ENCODE measurements at places on chromosomes 3 and 15.

GRCh38 chr15:31280831-31281216 is 45.8 kb upstream of the KLF13 start:
- peak; percentile 46 for DNase-seq

DNA sequence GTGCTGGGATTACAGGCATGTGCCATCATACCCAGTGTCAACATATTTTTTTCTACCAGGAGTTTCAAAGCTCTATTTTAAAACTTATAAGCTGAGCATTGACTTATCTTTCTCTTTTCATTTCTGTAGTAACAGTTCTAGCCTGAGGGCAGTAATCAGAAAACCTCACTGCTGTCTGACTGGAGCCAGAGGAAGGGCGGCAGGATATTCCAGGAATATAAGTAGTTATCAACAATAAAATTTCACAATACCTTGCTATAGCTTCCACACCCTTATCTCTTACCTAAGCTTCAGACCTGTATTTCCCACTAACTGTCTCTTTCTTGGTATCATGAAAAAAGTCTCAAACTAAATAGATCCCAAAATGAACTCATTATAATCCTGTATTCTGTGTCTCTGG is 5.1 kb upstream of the NEDD4 start:
- DNase-seq = no peak

- no peak for DNase-seq
Observed at GRCh38 chr3:20154078-20154477, 31.9 kb downstream of the SGO1 start.

DNA sequence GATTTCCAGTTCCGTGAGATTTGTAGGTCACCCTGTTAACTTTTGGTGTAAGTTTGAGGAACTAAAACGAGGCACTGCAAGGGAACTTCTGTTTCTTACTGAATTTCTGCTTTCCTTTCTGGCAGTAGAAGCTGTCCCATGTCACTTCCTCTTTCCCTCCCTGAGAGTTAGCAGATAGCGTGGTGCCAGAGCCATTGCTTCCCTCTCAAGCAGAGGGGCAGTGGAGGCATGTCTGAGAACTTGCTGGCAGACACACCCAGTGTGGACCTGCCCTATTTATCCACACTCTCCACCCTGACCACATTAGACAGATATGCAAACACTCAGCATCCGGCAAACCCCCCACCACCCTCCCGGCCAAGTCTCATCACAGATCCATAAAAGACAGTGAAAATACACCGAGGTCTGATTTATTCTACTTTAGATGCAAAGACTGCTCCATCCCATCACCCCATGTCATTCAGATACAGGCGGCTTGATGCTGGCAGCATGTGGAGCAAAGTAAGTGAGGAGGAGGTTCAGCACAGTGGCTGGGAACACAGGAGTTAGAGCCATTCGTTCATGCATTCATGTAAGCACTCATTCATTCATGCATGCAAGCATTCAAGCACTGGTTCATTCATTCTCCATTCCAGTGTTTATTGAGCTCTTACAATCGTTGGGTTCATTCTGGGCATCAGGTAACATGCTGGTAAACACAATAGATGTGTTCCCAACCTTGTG is 324.7 kb downstream of the SHQ1 start:
- DNase-seq = no peak

GRCh38 chr15:86328658-86329057 is 249.0 kb downstream of the AGBL1 start:
- no peak for DNase-seq

GRCh38 chr15:84604826-84605553 is 4.2 kb downstream of the ZSCAN2 start:
- DNase-seq = no peak

Measured in osteocyte (in vitro differentiated cells).